Fibroblast of mammary gland (primary cell): ENCODE measurements at places on chromosomes 12 and 14.

- no peak for DNase-seq
These were observed 100.9 kb downstream of the DICER1 start for GRCh38 chr14:95056476-95056875.

GRCh38 chr14:99863059-99863458 is 69.8 kb downstream of the EML1 start:
- DNase-seq = no peak

GRCh38 chr12:124147027-124147426 is 147.9 kb upstream of the RFLNA start:
- DNase-seq = no peak

DNA sequence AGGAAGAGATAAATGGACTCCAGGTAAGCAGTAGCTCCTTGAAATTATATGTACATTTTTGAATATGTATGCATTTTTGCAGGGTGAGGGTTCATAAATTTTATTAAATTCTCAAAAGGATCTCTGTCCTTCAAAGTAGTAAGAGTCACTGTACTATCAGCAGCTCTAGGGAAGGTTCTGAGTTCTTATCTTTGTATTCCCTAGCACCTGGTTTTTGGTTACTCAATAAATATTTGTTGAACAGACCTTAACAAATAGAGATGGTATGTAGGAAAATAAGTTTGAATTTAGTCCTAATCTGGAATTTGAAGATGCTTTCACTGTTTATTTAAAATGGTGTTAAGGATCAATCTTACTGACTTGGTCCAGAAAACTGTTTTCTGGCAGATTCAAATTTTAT is 18.3 kb downstream of the LEMD3 start:
- DNase-seq = no peak

DNA sequence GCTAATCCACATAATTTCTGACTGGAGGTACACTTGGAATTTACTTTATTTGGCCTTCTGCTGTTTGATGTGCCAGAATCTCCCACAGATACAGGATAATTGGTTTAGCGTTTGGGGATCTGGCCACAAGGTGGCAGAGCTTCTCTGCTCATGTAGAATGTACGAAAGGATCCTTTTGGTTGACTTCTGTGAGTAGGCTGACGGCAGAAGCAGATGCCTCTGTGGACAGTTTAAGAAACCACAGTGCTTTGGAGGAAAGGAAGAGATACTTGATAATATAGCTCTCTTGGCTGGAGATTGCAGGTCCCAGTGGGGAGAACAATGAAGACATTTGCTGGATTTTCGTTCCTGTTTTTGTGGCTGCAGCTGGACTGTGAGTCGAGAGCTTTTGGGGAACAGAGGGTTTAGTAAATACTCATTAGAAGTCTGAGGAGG is 75.3 kb upstream of the OR4E1 start:
- peak; percentile 46 for DNase-seq

DNA sequence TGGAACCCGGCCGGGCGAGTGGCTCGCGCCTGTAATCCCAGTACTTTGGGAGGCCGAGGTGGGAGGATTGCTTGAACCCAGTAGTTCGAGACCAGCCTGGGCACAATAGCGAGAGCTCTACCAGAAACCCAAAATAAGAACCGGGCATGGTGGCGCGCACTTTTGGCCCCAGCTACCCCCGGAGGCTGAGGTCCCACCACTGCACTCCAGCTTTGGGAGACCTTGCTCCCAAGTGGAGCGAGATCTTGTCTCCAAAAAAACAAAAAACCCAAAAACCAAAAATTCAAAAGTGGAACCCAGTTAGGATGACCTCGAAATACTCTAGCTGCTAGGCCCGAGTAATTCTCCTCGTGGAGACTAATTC is 769 bp upstream of the VTI1B start:
- DNase-seq = no peak

DNA sequence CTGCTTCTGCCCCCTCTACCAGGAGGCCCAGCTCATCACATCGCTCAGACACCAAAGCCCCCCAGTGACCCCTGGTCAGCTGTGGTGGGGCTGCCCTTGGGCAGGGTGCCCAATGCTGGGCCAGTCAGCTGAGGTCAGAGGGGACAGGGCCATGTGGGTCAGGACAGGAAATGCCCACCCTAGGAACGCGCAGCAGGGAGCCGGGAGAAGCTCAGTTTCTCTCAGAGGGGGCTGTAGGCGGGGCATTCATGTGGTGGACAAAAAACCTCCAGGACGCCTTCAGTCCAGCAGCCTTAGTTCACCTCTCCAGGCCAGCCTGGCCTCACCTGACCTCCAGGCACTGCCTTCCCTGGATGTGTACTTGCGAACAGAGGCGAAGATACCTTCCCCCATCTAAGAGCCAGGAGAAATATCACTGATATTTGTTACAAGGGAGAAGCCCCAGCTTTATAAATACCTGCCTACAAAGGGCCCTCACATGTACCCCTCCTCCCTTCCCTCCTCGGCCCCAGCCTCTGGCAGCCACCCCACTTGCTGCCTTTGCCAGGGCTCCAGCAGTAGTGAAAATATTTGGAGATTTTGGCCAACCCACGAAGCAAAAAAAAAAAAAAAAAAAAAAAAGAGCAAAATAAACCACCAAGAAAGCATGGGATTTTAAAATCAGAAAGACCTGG is 41.9 kb upstream of the PLEKHG6 start:
- DNase-seq = no peak

GRCh38 chr14:52032204-52032801 is 36.6 kb downstream of the NID2 start:
- peak; percentile 86 for DNase-seq

GRCh38 chr12:51579321-51579850 is 11.6 kb upstream of the SCN8A start:
- no peak for DNase-seq

GRCh38 chr12:104048811-104049210 is 1.2 kb downstream of the GLT8D2 start:
- no peak for DNase-seq

DNA sequence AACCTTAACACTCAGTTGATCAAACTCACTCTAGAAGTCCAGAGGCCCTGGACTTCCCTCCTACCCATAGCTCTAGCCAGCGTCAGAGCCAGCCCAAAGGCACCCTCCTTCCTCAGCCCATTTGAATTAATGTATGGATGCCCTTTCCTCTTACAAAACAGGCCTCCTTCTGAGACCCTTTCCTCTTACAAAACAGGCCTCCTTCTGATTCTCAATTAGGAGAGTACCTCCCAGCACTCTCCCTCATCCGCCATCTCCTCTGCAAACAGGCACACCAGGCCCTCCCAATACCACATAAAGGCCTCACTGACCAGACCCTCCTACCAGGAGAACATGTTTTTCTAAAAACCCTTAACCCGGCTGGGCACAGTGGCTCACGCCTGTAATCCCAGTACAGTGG is 65.7 kb downstream of the MOK start:
- no peak for DNase-seq

DNA sequence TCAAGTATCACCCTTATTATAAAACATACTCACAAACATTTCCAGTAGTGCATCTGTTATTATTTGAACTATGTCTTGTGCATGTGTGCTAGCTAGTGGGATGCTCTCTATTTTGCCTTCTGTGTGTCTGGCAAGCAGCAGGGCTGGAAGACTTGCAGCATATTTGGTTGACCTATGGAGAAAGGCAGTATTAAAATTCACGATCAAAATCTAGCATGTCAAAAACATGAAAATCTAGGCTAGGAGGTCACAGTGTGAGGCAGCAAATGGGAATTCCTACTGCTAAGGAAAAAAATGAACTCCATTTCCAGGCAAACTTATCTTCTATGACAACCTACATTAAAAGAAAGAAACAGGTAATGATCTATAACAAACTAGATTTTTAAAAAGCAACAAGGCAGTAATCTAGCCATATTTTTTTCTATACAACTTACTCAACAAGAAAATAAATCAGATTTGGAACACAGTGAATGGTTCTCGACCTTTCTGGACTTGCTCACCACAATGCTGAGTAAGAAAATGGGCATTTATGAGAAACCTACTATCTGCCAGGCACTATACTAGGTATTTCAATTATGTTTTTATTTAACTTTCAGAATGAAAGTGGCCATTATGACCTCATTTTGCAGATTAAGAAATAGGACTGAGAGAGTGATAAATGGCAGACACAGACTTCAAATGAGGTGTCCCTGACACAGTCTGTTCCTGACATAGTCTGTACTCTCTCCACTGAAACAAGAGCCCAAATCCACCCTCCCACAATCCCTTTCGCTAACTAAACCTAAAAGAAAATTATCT is 96.8 kb downstream of the TXNDC16 start:
- peak; percentile 91 for DNase-seq

DNA sequence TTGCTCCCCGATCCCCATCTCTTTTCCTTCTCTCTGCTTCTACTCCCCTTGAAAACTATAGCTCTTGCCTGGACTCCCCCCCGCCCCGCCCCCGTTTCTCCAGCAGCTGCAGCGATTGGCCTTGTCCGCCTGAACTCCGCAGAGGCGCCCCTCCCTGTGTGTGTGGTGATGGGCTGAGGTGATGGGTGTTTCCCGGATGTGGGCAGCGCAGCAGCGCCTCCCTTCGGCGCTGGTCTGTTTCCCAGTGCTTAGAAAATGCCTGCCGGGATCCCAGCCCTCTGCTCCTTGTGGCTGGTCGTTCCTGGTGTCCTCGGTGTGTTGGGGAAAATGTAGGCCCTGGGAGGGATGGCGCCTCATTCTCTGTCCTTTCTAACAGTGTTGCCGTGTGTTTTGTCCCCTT is 43.3 kb downstream of the GALNT8 start:
- peak; percentile 37 for DNase-seq

DNA sequence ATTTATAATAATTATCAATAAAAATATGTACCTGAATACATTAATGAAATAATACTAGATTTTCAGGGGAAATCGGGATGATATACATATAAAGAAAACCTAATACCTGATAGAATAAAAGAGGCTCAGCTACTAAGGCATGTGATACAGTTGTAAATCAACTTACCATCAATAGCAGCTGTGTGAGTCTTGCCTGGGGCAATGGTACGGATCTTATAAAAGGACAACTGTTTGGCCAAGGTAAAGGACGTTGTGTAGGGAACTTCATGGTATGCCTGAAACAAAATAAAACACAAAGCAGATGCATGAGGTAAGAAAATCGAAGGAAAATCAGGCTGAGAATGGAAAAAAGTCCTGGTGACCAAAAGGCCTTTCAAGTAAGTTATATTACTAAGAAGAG is 25.4 kb downstream of the NEK9 start:
- DNase-seq = no peak

DNA sequence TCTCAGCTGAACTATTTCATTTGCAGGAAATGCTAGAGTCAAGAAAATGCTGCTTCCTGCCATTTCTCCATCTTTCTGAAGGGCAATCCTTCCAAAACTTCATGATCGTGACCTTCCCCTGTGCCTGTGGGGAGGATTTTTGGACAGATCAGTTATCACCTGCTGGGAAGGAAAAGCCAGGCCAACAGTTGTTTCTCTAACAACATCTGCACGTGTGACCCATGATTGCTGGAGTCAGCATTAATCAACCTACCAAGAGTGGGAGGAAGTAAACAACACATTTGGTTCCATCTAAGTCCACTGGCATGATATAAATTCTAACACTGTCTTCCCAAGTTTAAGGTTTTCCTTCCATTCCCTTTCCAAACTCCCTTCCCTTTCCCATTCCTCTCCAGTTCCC is 172.7 kb downstream of the APAF1 start:
- DNase-seq = no peak

DNA sequence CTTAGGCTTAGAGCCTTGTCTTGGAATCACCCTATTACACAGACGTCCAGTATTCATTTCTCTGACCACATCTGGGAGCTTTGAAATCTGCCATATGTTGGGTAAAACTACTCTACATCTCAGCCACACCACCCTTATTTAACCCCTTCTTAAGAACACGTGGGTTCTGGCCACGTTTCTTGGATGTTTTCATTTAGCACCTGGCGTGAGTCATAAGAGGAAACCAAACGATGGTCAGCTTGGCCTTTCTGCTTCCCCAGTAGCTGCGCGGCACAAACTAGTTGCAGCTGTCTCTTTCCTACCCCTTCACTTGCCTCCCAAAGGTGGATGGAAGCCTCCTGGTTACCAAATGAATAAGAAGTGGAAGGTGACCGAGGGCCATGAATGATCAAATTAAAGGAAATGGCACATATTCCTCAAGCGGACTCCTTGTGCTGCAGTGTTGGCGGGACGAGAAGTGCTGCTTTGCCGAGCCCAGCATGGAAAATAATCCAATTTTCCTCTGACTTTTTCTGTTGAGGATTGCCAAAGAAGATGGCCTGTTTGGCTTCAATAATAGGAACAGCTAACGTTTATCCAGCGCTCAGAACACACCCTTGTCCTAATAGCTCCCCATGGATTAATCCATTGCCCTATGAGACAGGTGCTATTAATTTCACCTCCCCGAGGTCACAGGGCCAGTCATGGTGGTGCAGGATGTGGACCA is 154.1 kb downstream of the ZNF664 start:
- peak; percentile 25 for DNase-seq

GRCh38 chr12:127107744-127108143 is 1159.2 kb upstream of the TMEM132C start:
- DNase-seq = no peak

GRCh38 chr12:19138956-19139355 is 9.4 kb downstream of the PLEKHA5 start:
- no peak for DNase-seq

DNA sequence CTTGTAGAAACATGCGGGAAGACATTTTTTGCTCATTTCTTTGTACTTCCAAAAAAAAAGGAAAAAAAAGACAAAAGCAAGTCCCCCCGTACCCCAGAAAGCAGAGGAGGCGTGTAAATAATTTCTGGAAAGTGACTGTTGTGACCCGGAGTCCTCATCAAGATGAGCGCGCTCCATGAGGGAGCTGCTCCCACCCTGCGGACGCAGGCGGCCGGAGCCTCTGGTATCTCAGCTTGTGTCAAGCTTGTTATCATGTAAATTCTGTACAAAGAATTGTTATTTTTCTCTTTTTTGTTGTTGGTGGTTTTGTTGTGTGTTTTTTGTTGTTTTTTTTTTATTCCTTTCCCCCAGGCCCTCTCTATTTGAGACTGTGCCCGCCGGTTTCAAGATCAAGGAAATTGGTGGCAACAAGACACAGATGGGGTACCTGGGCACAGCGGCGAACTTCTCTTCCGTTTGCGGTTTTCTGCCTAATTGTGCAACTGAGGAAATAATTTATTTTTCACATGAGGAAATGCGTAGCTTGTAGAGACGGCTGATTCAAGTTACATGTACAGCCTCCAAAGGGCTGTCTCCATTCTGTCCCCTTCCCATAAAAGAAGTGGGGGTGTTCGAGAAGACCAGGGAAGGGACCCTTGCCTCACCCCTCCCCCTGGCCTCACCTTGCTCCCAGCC is 27.0 kb downstream of the HPD start:
- no peak for DNase-seq

GRCh38 chr14:88901189-88901588 is 76.7 kb downstream of the TTC8 start:
- DNase-seq = no peak

DNA sequence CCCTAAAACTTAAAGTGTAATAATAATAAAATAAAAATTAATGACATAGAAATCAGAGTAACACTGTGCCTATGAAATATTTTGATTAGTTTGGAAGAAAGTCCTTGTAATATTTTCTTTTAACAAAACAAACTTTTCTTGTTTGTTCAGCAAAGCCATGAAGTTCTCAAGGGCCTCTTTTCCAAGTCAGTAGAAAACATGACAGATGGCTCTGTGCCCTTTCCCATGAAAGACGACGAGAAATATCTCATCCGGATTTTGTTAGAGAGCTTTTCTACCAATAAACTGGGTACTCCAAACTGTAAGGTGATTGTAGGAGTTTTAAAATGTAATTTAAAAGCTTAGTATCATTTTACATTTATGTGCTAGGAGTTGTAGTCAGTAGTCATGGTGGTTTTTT is 54.5 kb upstream of the ASPG start:
- DNase-seq = no peak
